ENCODE measurements at places on chromosomes 2 and 18. TPM values are rescaled to one million over a fixed set of nuclear protein-coding genes. Genes with fewer than 3 reads are reported as not detected.

The CYP27C1 gene
- 0.03 TPM for total RNA-seq

The MBD1 gene
- 27.2 TPM for total RNA-seq

The MLPH gene
- total RNA-seq: 6.2 TPM

The KCNIP3 gene
- 3.6 TPM for total RNA-seq

DNA sequence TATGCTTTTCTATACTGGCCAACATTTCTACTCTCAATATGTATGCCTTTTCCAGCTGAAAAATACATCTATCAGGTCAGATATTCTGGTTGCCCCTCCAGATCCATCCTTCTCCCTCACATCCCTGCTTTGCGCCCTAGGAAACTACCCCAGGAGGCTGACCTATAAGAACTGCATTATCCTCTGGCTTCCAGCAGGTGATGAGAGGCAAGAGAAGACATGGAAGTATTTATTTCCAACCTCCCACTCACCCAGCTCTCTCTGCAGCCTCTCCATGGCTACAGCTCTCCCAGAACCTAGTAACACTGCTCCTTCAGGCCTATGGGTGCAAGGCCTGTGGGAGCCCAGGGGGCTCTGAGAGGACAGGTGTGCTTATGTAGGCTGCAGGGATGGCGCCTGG is 42.9 kb downstream of the ARID5A start:
- no peak for DNase-seq
- no peak overlapping the region for H3K4me3 ChIP-seq
- H3K36me3 ChIP-seq: no peaks in the 10 kb centered on the region
- H3K4me1 ChIP-seq: no peaks in the 10 kb centered on the region

DNA sequence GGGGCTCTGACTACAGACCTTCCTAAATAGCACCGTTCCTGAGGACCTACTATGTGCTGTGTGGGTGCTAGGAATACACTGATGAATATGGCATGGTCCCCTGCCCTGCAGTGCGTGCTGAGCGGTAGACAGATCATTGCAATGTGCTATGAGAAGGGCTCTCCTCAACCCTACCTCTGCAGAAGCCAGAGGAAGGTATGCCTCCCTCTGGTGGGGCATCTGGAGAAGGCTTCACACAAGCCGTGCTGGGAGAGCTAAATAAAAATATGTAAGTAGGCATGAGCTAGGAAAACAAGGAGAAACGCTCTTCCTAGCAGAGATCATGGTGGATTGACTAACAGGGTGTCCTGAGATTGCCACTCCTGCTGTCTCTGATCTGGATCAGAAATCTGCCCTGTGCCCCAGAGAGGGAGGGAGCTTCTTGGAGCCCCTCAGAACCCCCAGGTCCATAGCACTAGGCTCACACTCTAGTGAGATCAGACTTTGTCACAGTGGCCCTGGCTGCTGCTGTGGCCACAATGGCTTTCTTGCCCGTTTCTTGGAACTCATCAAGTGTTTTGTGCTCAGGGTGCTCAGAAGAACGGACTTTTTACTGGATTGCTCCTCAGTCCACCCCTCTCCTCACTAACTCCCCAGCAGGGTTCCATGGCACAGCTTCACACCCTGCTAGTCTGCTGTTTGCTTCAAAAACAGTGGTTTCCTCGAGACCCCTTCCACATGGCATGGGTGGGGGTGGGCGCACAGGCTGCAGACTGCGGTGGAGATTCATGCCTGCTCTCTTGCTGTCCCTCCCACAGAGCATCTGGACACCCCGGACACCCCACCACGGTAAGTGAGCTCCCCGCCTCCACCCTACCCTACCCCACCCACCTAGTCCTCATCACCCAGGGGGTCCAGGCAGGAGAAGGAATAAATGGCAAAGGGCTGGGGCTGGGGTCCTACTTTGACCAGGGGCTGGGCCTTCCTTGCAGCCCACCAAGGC is 14.2 kb downstream of the SIGLEC15 start:
- H3K4me3 ChIP-seq: no peak overlapping the region
- H3K27me3 ChIP-seq: no peaks in the 10 kb centered on the region

- H3K27me3 ChIP-seq: no peaks in the 10 kb centered on the region
- no peak overlapping the region for H3K27ac ChIP-seq
- no peaks in the 10 kb centered on the region for H3K4me1 ChIP-seq
- H3K4me3 ChIP-seq: no peak overlapping the region
- no peaks in the 10 kb centered on the region for H3K36me3 ChIP-seq
Observed at GRCh38 chr2:144592500-144593256, 72.8 kb upstream of the ZEB2 start.

- no peaks in the 10 kb centered on the region for H3K4me1 ChIP-seq
- no peak overlapping the region for H3K4me3 ChIP-seq
- H3K36me3 ChIP-seq: no peaks in the 10 kb centered on the region
- H3K27me3 ChIP-seq: no peaks in the 10 kb centered on the region
Observed at GRCh38 chr2:122422384-122422991, 667.0 kb downstream of the TSN start.

The LOXHD1 gene
- total RNA-seq: not detected

The SP140 gene
- total RNA-seq: 1.5 TPM

The IL1R2 gene
- total RNA-seq: 1.2 TPM

- H3K4me1 ChIP-seq: no peaks in the 10 kb centered on the region
- H3K36me3 ChIP-seq: no peaks in the 10 kb centered on the region
- no peak overlapping the region for H3K4me3 ChIP-seq
Observed at GRCh38 chr2:226701052-226701451, 98.6 kb downstream of the IRS1 start.

DNA sequence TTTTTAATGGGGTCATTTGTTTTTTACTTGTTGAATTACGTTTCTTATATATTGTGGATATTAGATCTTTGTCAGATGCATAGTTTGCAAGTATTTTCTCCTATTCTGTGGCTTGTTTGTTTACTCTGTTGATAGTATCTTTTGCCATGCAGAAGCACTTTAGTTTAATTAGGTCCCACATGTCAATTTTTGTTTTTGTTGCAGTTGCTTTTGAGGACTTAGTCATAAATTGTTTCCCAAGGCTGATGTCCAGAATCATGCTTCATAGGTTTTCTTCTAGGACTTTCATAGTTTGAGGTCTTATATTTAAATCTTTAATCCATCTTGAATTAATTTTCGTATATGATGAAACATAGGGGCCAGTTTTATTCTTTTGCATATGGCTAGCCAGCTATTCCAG is 13.2 kb downstream of the PIKFYVE start:
- no peak for DNase-seq
- peaks cover 19% of the 10 kb centered on the region for H3K36me3 ChIP-seq
- no peak overlapping the region for H3K4me3 ChIP-seq

GRCh38 chr2:226746196-226746800 is 53.3 kb downstream of the IRS1 start:
- no peak overlapping the region for H3K27ac ChIP-seq
- no peaks in the 10 kb centered on the region for H3K36me3 ChIP-seq
- no peak overlapping the region for H3K4me3 ChIP-seq
- no peak for DNase-seq
- no peaks in the 10 kb centered on the region for H3K27me3 ChIP-seq

- no peaks in the 10 kb centered on the region for H3K27me3 ChIP-seq
- no peak overlapping the region for H3K27ac ChIP-seq
- no peak for DNase-seq
- H3K4me1 ChIP-seq: peaks cover 25% of the 10 kb centered on the region
- H3K36me3 ChIP-seq: no peaks in the 10 kb centered on the region
- H3K4me3 ChIP-seq: no peak overlapping the region
Observed at GRCh38 chr2:50126845-50127244, 905.1 kb downstream of the NRXN1 start.

GRCh38 chr2:71811726-71812125 is 335.9 kb downstream of the CYP26B1 start:
- no peak overlapping the region for H3K4me3 ChIP-seq
- no peak for DNase-seq
- H3K4me1 ChIP-seq: no peaks in the 10 kb centered on the region
- H3K36me3 ChIP-seq: no peaks in the 10 kb centered on the region
- H3K27ac ChIP-seq: no peak overlapping the region

- H3K4me3 ChIP-seq: peak overlapping the region; percentile 93
- no peaks in the 10 kb centered on the region for H3K36me3 ChIP-seq
- peak; percentile 79 for DNase-seq
- H3K27ac ChIP-seq: peak overlapping the region; percentile 75
- H3K27me3 ChIP-seq: no peaks in the 10 kb centered on the region
Observed at GRCh38 chr2:191245869-191246531, 796 bp downstream of the MYO1B start.

- H3K4me1 ChIP-seq: no peaks in the 10 kb centered on the region
- DNase-seq: no peak
- H3K27me3 ChIP-seq: no peaks in the 10 kb centered on the region
- H3K27ac ChIP-seq: no peak overlapping the region
- H3K36me3 ChIP-seq: no peaks in the 10 kb centered on the region
Observed at GRCh38 chr18:39732918-39733317, 2167.3 kb upstream of the CELF4 start.

- no peak overlapping the region for H3K4me3 ChIP-seq
- H3K27ac ChIP-seq: no peak overlapping the region
- no peaks in the 10 kb centered on the region for H3K36me3 ChIP-seq
- H3K27me3 ChIP-seq: no peaks in the 10 kb centered on the region
- no peaks in the 10 kb centered on the region for H3K4me1 ChIP-seq
Observed at GRCh38 chr2:215752991-215753390, 260.4 kb downstream of the MREG start.

DNA sequence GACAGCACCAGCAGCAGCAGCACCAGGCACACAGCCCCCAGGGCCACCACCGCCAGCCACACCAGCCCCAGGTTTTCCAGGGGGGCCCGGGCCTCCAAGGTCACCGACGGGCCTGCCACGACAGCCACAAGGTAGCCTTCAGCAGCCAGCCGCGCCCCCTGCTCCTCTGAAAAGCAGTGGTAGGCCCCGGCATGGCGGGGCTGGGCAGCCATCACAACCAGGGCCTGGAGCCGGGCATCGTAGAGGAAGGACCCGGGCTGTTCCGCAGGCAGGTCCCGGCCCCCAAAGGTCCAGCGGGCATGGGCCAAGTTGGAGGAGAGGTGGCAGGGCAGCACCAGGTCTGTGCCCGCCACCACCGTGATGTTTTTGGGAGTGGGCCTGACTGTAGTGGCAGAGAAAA is 3.3 kb upstream of the ANKRD39 start:
- no peaks in the 10 kb centered on the region for H3K27me3 ChIP-seq
- H3K27ac ChIP-seq: no peak overlapping the region
- H3K36me3 ChIP-seq: peaks cover 37% of the 10 kb centered on the region
- no peak overlapping the region for H3K4me3 ChIP-seq

- no peak overlapping the region for H3K27ac ChIP-seq
- DNase-seq: no peak
- H3K27me3 ChIP-seq: no peaks in the 10 kb centered on the region
- H3K4me3 ChIP-seq: no peak overlapping the region
- H3K4me1 ChIP-seq: no peaks in the 10 kb centered on the region
Observed at GRCh38 chr2:56229397-56230060, 45.7 kb downstream of the CCDC85A start.

The MOCOS gene
- 0.93 TPM for total RNA-seq

Measured in pancreas (tissue), 10 donors.